ENCODE measurements at places on chromosomes 4 and X. TPM values are rescaled to one million over a fixed set of nuclear protein-coding genes. Genes with fewer than 3 reads are reported as not detected.
A peak's percentile ranks its signal among the peaks of the same experiment; 100 is the strongest.

DNA sequence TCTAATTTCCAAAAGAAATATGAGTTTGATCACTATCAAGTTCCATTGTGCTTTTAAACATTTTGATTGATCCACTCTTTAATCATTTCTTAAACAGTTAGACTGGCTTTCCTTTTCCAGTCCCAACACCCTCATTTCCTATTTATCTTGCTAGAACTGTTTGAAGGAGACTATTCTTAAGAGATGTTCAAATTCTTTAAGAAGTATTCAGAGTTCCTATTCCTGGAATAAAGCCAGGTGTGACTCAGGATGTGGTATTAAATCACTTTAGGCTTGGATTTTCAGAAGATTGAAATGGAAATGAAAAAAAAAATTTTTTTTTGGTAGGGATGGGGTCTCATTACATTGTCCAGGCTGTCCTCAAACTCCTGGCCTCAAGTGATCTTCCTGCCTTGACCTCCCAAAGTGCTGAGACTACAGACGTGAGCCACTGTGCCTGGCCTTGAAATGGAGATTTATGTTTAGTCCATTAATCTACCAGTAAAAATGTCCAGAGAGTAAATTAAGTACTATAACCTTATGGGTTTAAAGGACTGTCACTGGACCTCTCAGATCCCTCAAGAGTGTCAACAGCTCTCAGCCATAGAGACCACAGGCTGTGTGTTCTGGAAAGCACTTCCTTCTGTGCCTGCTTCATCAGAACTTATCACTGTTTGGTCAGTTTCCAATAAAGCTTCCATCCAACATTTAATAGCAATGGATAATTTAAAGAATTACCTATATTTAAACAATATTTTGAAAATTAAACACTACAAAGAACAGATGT, 90.7 kb downstream of the CDS1 start:
- DNase-seq, result no peak
- H3K4me3 ChIP-seq, result no peak overlapping the region
- H3K36me3 ChIP-seq, result peaks cover 87% of the 10 kb centered on the region
- H3K27me3 ChIP-seq, result no peaks in the 10 kb centered on the region
- H3K27ac ChIP-seq, result no peak overlapping the region

DNA sequence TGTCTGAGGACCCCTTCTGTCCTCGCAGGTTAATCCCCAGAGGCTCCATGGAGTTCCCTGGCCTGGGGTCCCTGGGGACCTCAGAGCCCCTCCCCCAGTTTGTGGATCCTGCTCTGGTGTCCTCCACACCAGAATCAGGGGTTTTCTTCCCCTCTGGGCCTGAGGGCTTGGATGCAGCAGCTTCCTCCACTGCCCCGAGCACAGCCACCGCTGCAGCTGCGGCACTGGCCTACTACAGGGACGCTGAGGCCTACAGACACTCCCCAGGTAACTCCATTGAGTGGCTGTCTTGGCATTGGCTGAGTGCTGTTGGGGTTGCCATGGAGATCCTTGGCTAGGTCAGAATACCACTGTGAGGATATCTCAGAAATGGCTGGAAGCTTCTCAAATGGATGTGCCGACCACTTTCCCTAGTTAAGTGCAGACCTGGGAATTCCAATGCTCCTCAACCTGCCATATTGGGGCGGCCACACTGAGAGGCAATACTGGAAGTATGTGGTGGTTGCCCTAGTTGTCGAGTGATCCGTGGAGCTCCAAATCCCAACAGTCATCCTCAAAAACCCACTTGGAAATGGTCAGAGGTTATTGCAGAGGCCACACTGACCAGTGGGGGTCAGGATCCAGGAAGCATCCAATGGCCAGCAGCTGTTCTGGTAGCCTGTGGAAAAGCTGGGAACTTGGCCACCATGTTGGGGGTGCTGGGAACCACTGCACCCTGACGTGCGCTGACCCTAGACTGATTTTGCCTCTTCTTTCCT, 4.9 kb downstream of the GATA1 start:
- H3K4me3 ChIP-seq, result no peak overlapping the region
- no peak for DNase-seq
- no peaks in the 10 kb centered on the region for H3K27me3 ChIP-seq
- no peaks in the 10 kb centered on the region for H3K4me1 ChIP-seq

- H3K4me1 ChIP-seq, result no peaks in the 10 kb centered on the region
- no peaks in the 10 kb centered on the region for H3K27me3 ChIP-seq
- no peak overlapping the region for H3K27ac ChIP-seq
- DNase-seq, result peak; percentile 56
Measured at GRCh38 chrX:45743081-45743533, 542.4 kb upstream of the DIPK2B start.

DNA sequence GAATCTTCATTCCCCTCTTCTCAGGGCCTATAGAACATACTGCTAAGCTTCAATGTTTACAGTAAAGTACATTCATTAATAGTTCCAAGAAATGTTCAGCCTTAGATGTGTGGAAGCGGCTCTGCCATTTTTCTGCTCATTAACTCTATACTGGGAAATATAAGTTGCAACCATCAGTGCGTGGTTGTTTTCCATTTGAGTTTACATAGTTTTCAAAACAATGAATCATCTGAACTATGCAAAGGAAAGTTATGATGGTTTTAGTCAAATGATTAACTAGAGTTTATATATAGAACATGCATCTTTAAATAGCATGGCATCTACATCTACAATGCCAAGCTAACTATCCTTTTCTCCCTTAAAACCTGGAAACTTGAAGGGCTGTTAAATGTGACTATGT, 29.6 kb downstream of the LEF1 start:
- H3K27ac ChIP-seq, result no peak overlapping the region
- no peaks in the 10 kb centered on the region for H3K4me1 ChIP-seq
- no peak for DNase-seq
- H3K27me3 ChIP-seq, result no peaks in the 10 kb centered on the region

GRCh38 chr4:147192679-147193078, 247.0 kb upstream of the TTC29 start:
- H3K27me3 ChIP-seq, result no peaks in the 10 kb centered on the region
- peaks cover 2% of the 10 kb centered on the region for H3K4me1 ChIP-seq
- H3K36me3 ChIP-seq, result no peaks in the 10 kb centered on the region
- no peak overlapping the region for H3K27ac ChIP-seq
- no peak overlapping the region for H3K4me3 ChIP-seq

DNA sequence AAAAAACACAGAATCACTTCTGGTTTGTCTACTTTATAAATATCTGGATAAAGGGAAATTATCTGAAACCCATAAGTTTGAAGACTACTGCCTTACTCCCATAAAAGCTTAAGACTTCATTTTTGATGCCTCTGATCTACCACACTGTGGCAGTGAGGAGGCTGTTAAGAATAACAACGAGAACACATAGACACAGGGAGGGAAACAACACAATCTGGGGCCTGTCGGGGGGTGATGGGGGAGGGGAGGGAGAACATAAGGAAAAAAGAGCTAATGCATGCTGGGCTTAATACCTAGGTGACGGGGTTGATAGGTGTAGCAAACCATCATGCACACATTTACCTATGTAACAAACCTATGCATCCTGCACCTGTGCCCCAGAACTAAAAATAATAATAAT, 573.7 kb downstream of the GBA3 start:
- H3K27me3 ChIP-seq, result no peaks in the 10 kb centered on the region
- H3K4me3 ChIP-seq, result no peak overlapping the region
- H3K36me3 ChIP-seq, result no peaks in the 10 kb centered on the region
- no peak overlapping the region for H3K27ac ChIP-seq
- H3K4me1 ChIP-seq, result no peaks in the 10 kb centered on the region

DNA sequence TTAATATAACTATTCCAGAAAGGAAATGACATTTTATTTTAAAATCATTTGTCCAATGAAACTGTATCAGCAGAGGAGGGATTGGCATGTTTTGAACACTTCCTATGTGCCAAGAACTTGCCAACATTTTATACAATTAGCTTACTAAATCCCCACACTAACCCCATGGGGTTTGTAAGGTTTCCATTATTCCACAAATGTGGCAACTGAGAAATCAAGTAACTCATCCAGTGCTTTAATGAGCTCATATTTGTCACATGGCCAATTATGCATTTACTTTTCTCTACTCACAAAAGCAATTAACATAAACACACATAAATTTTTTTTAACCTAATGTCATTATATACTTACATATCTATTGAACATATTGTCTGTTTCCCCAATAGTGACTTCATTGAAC, 37.3 kb downstream of the MANBA start:
- H3K4me3 ChIP-seq, result no peak overlapping the region
- DNase-seq, result no peak
- no peaks in the 10 kb centered on the region for H3K27me3 ChIP-seq
- no peaks in the 10 kb centered on the region for H3K4me1 ChIP-seq
- no peak overlapping the region for H3K27ac ChIP-seq

DNA sequence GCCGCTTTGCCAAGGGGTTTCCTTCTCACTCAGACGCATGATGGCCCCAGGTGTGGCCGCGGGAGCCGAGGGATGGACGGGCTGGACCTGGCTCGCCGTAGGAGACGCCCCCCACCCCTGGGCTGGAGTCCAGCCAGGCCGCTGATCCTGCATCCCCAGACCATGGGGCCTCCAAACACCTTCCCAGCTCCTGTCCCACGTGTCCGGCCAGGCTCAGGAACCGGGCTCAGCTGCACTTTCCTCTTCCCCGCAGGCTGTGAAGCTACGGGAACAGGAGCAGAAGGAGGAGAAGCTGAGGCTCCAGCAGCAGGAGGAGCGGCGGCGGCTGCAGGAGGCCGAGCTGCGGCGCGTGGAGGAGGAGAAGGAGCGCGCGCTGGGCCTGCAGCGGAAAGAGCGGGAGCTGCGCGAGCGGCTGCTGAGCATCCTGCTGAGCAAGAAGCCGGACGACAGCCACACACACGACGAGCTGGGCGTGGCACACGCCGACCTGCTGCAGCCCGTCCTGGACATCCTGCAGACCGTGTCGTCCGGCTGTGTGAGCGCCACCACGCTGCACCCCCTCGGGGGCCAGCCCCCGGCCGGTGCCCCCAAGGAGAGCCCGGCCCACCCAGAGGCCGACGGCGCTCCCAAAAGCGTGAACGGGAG, 9.1 kb downstream of the AKAP17A start:
- H3K4me1 ChIP-seq, result no peaks in the 10 kb centered on the region
- H3K27me3 ChIP-seq, result no peaks in the 10 kb centered on the region
- DNase-seq, result peak; percentile 24
- H3K36me3 ChIP-seq, result peaks cover 49% of the 10 kb centered on the region
- no peak overlapping the region for H3K4me3 ChIP-seq

GRCh38 chrX:124476562-124476961, 130.2 kb downstream of the SH2D1A start:
- no peaks in the 10 kb centered on the region for H3K36me3 ChIP-seq
- no peak overlapping the region for H3K27ac ChIP-seq
- no peaks in the 10 kb centered on the region for H3K27me3 ChIP-seq

- H3K4me3 ChIP-seq, result no peak overlapping the region
- no peak overlapping the region for H3K27ac ChIP-seq
- no peaks in the 10 kb centered on the region for H3K36me3 ChIP-seq
Measured at GRCh38 chr4:38449506-38450174, 214.4 kb upstream of the KLF3 start.

DNA sequence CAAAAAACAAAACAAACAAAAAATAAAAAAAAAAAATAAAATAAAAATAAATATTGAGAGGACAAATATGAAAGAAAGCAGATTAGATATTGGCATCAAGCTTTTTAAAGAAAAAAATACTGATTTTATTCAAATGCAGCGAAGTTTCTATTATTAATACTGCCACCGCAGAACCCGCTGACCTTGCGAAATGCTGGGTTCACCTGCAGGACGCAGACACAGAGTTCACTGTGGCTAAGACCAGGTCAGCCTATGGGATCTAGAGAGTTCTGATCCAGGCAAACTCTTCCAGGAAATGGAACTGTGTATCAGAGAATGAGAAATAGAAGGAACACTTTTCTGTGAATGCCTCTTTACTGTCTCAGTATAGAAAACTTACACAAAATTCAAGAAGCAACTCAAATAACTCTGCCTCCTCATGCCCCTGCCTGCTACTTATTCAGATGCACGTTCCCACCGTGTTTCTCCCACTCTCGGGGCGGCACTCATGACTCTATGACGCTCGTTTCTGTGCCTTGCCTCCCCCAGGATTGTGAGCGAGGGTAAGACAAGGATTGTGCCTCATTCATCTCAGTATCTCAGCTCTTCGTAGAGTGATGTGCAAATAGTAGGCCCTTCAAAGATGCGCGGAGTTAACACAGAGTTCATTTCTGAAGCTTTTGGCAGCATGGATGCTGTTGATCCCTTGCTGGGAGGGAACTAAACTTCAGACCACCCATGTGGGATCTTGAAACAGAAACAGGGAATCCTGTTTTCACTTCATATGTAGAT, 44.1 kb upstream of the TLR3 start:
- H3K4me1 ChIP-seq, result peaks cover 7% of the 10 kb centered on the region
- H3K36me3 ChIP-seq, result no peaks in the 10 kb centered on the region
- H3K27me3 ChIP-seq, result no peaks in the 10 kb centered on the region
- peak; percentile 28 for DNase-seq

DNA sequence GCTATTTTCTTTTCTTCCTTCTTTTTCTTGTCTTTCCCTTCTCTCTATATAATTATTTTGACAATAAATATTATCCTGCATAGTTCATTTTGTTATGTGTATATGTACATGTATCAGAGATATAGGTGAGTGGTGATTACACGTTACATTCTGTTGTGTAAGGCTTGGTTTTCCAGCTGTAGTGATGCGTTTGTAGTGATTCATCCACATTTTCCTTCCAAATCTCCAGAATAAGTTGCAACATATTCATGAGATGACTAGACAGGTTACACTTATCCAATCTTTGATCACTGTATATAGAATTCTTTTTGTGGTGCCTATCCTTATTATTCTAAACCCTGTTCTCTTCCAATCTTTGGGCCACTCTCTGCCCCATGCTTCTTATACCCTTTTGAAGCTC, 540.2 kb downstream of the GBA3 start:
- no peak overlapping the region for H3K4me3 ChIP-seq
- no peak overlapping the region for H3K27ac ChIP-seq
- H3K36me3 ChIP-seq, result no peaks in the 10 kb centered on the region
- DNase-seq, result no peak

Gene TXK
- total RNA-seq, result 0.48 TPM

Gene LRP2BP
- total RNA-seq, result 0.07 TPM

Gene VBP1
- 83.5 TPM for total RNA-seq

Gene CFI
- total RNA-seq, result not detected

Gene COL4A5
- total RNA-seq, result 302 TPM
